ENCODE measurements at places on chromosomes 1 and 21. TPM values are rescaled to one million over a fixed set of nuclear protein-coding genes. Genes with fewer than 3 reads are reported as not detected.
A peak's percentile ranks its signal among the peaks of the same experiment; 100 is the strongest.

DNA sequence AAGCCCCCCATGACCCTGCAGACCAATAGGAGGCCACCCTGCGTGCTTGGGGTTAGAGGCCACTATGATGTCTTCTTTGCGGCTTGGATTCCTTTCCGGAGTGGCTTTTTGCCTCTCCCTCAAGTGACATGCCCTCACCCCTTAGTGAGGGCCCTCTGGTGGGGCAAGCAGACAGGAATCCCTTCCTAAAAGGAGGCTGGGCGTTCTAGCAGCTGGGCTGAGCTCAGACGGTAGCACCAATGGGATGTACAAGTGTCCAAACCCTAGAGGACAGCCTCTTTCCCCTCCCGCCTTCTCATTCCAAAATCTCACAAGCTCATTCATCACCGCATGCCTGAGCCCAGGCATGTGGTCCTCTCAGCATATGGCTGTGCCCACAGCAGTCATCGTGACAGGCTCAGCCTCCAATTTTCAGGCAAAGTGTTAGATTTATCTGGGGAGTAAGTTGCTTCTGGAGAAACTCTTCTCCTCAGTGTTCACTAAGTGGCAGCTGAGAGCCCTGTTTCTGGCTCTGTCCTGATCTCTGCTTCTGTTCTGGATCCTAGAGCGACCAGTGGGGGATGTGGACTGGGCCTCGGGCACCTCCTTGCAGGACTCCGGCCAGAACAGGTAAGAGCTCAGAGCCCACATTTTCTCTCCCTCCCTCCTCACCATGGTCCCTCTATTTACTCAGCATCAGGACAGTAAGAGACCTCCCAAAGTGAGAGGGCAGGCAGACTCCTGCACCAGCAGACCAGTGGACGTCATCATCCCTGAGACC is 4.8 kb downstream of the KIAA1614 start:
- no peak for DNase-seq
- no peaks in the 10 kb centered on the region for H3K4me1 ChIP-seq
- no peak overlapping the region for H3K4me3 ChIP-seq
- no peaks in the 10 kb centered on the region for H3K36me3 ChIP-seq
- H3K27me3 ChIP-seq = peaks cover 18% of the 10 kb centered on the region

- DNase-seq = no peak
- no peak overlapping the region for H3K27ac ChIP-seq
- H3K36me3 ChIP-seq = peaks cover 15% of the 10 kb centered on the region
- peaks cover 13% of the 10 kb centered on the region for H3K4me1 ChIP-seq
- H3K4me3 ChIP-seq = no peak overlapping the region
These were observed 13.8 kb downstream of the EFHD2 start for GRCh38 chr1:15423355-15424077.

- H3K36me3 ChIP-seq = no peaks in the 10 kb centered on the region
- DNase-seq = peak; percentile 85
- H3K4me1 ChIP-seq = peaks cover 7% of the 10 kb centered on the region
- H3K27me3 ChIP-seq = no peaks in the 10 kb centered on the region
- H3K27ac ChIP-seq = peak overlapping the region; percentile 66
These were observed 30.9 kb downstream of the GPA33 start for GRCh38 chr1:167059045-167059808.

SZRD1 gene
- total RNA-seq = 177 TPM

- H3K27me3 ChIP-seq = no peaks in the 10 kb centered on the region
- peaks cover 30% of the 10 kb centered on the region for H3K4me1 ChIP-seq
- H3K36me3 ChIP-seq = peaks cover 11% of the 10 kb centered on the region
- peak within 1 kb of the TSS; percentile 100 for H3K4me3 ChIP-seq
These were observed at the start of gene KCNA3 for GRCh38 chr1:110674337-110675059. TSS of gene KCNA3 (minus strand) at chr1:110674940. CDS start at chr1:110674809, 131 bp downstream.

- H3K36me3 ChIP-seq = peaks cover 62% of the 10 kb centered on the region
- H3K27me3 ChIP-seq = no peaks in the 10 kb centered on the region
- H3K4me1 ChIP-seq = no peaks in the 10 kb centered on the region
- no peak for DNase-seq
- H3K4me3 ChIP-seq = no peak overlapping the region
These were observed 49.0 kb downstream of the CCN1 start for GRCh38 chr1:85629532-85629920.

- no peak overlapping the region for H3K4me3 ChIP-seq
- no peak overlapping the region for H3K27ac ChIP-seq
- no peaks in the 10 kb centered on the region for H3K36me3 ChIP-seq
These were observed 10.7 kb upstream of the HNRNPU start for GRCh38 chr1:244874974-244875579.

PADI2 gene
- total RNA-seq = not detected

CFHR2 gene
- not detected for total RNA-seq

- H3K27me3 ChIP-seq = no peaks in the 10 kb centered on the region
- peaks cover 22% of the 10 kb centered on the region for H3K36me3 ChIP-seq
- H3K27ac ChIP-seq = peak overlapping the region; percentile 94
These were observed 735 bp downstream of the TTC13 start for GRCh38 chr1:230977761-230978490.

DNA sequence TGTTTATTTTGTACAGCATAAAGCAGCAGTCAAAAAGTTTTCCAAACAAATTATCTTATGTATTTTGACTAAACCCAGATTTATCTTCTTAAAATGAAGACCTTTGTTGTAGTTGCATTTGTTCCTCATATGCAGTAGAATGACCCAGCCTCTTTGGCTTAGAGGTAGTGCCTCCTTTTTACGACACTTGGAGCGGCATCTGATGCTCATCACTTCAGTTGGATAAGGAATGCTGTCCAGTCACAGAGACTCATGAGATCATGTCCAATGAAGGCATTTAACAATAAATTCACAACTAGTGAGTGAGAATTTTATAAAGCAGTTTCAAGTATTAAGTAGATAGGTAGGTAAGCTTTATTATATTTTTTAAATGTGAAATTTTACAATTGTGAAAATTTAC is 35.2 kb downstream of the PTPRC start:
- peak overlapping the region; percentile 57 for H3K4me3 ChIP-seq
- peak overlapping the region; percentile 86 for H3K27ac ChIP-seq
- DNase-seq = peak; percentile 17
- no peaks in the 10 kb centered on the region for H3K27me3 ChIP-seq
- H3K4me1 ChIP-seq = peaks cover 88% of the 10 kb centered on the region
- peaks cover 74% of the 10 kb centered on the region for H3K36me3 ChIP-seq

DNA sequence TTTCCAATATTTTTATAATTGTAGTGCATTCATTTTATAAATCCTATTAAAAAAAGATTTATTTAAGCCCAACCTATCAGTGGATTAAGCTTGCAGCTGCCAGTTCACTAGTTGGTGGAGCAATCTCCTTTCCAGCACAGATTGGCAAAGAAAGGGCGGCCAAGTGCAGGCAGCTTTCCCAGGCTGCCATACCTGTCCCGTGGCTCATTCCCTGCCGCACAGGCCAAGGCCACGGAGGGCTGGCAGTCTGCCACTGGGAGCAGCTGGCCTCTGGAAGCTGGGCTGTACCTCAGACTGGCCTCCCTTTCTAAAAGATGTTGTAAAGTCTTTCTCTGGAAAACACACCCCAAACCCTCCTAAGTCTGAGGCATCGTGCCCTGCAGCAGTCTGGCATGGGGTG is 74.2 kb downstream of the SIM2 start:
- DNase-seq = no peak
- no peaks in the 10 kb centered on the region for H3K4me1 ChIP-seq
- no peaks in the 10 kb centered on the region for H3K27me3 ChIP-seq
- no peak overlapping the region for H3K27ac ChIP-seq
- no peak overlapping the region for H3K4me3 ChIP-seq

DNA sequence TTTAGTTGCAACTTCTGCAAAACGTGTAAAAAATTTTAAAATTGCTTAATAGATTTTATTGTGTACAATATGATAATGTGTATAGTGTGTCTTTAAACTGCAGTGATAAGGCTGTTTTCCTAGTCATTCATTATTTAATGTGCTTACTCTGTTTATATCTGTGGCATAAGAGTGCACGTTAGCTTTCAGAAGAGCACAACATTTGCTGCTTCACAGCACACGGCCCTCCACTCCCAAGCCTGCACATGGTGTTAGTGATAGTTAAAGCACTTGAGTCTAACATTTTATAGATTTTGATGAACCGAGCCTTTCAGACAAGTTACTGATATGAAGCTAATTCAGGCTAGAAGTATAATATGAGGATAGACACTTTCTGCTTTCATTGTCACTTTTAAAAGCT is 120.6 kb downstream of the ADGRL2 start:
- H3K27me3 ChIP-seq = no peaks in the 10 kb centered on the region

OR2T11 gene
- not detected for total RNA-seq

DNA sequence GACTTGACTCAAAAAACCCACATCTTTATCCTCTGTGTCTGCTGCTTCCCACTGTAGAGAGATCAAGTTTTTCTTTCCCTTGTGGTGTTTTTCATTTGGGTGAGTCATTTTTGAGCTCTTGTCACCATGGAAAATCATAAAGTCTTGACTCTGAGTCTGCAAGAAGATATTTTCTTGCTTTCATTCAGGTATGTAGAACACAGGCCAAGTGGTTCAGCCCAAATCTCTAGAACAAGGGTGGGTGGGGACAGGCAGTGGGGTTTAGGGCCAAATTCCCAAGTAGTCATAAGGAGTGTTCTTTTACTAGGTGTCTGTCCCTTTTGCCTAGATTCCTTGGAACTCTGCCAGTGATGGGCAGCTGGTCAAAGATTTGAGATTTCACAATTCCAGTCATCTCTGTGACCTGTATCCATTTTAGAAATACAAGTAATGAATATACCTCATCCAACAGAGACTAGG is 21.5 kb upstream of the ARHGAP29 start:
- no peak overlapping the region for H3K27ac ChIP-seq
- H3K4me3 ChIP-seq = no peak overlapping the region
- H3K36me3 ChIP-seq = no peaks in the 10 kb centered on the region
- H3K27me3 ChIP-seq = peaks cover 18% of the 10 kb centered on the region
- DNase-seq = no peak

DNA sequence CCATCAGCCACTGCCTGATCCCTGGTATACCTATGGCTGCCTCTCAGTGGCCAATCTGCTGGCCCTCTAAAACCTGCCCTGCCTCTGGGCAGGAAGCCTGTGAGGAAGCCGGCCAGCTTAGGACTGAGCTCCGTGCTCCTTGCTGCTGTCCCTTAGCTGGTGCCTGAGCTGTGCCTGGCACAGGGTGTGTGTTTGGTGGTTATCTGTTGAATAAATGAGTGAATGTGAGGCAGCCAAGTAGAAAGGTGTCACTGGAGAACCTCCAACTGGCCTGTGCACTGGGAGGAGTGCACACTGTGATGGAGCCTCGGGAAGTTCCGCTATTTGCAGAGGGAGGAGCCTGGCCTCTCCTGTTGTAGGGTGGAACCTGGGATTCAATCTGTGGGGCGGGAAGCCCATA is 63.4 kb upstream of the STUM start:
- peaks cover 20% of the 10 kb centered on the region for H3K27me3 ChIP-seq
- peaks cover 22% of the 10 kb centered on the region for H3K4me1 ChIP-seq
- no peak overlapping the region for H3K4me3 ChIP-seq
- DNase-seq = no peak
- H3K36me3 ChIP-seq = no peaks in the 10 kb centered on the region

Measured in activated CD8-positive, alpha-beta T cell treated with anti-CD3 and anti-CD28 coated beads for 36 hours (primary cell).